ENCODE measurements at places on chromosomes 7 and 10.

DNA sequence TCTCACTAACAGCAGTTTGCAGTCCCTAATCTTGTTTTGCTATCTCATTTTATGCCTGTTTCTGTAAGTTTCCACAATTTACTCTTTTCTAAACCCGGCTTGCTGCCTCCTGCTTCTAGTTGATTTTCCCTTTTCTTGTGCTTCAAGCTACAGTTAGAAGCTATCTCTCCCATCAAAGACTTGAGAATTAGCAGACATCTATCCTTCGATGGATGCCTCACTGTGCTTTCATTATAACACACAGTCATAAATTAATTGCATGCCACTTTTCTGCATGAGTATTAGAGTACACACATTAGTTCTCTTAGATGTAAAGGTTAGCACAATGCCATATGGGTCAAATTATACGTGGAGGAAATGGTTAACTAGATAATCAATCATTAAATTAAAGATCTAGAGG is 48.7 kb downstream of the SEMA3A start:
- DNase-seq: no peak

GRCh38 chr10:17453373-17454091 is 863 bp downstream of the ST8SIA6 start:
- peak; percentile 48 for DNase-seq

- no peak for DNase-seq
Measured at GRCh38 chr10:88152728-88153133, 289.3 kb downstream of the PTEN start.

DNA sequence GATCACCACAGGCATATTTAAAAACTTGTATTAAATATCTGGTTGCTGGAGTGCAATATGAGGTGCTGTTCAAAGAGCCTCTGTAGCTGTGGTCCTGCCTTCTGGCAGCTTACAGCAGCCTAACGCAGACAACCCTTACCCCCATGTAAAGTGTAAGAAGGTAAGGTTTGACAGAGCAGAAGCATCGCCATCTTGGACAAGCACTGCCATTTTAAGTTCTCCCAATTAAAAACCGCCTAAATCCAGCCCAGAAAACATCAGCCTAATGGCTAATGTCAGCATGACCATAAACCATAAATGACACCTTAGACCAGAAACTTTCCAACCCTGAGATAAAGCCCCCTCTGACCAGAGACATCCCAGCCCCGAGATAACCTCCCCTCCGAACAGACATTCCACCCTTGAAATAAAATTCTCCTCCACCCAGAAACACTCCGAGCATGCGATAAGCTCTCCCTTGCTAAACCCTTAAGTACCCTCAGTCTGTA is 5.3 kb upstream of the OIT3 start:
- DNase-seq: no peak

- DNase-seq: no peak
Measured at GRCh38 chr7:95865716-95866371, 93.5 kb downstream of the DYNC1I1 start.

DNA sequence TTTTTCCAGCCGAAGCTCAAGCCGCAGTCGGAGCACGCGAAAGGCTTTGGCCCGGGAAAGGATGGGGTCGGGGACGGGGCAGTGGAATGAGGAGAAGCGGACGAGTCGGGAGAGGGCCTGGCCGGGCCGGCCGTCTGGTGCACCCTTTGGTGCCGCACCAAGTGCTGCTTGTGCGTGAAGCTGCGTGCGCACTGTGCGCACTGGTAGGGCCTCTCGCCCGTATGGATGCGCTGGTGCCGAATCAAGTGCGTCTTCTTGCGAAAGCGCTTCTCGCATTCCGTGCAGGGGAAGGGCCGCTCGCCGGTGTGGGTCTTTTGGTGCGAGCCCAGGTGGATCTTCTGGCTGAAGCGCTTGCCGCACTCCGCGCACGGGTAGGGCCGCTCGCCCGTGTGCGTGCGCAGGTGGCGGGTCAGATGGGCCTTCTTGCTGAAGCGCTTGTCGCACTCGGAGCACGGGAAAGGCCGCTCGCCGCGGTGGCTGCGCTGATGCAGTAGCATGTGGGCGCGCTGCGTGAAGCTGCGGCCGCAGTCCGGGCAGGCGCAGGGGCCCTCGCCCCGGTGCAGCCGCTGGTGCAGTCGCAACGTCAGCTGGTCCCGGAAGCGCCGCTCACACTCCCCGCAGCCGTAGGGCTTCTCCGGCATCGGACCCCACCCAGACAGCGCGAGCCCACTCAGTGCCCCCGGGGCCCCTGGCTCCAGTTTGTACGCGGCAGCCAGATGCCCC is 7.8 kb downstream of the ZNF467 start:
- no peak for DNase-seq

GRCh38 chr7:111865430-111865829 is 303.1 kb upstream of the IMMP2L start:
- DNase-seq: no peak

DNA sequence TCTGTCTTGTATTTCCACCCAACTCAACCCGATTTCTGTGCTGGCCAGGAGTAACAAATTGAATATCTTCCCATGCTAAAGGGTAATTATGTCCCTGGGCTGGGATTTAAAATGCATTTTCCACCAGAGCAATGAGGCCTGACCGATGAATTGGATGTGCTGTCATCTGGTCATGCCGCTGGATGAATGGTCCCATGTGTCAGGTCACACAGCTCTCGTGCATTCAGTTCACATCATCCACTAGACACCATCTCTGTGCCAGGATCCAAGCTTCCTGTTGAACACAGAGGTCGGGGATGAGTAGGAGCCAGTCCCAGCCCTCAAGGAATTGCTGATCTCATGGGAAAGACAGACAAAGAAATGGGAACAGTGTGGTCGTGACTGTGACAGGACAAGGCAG is 200.8 kb downstream of the ADRA2A start:
- DNase-seq: no peak

GRCh38 chr10:43943818-43944360 is 295.2 kb upstream of the ZNF32 start:
- no peak for DNase-seq

DNA sequence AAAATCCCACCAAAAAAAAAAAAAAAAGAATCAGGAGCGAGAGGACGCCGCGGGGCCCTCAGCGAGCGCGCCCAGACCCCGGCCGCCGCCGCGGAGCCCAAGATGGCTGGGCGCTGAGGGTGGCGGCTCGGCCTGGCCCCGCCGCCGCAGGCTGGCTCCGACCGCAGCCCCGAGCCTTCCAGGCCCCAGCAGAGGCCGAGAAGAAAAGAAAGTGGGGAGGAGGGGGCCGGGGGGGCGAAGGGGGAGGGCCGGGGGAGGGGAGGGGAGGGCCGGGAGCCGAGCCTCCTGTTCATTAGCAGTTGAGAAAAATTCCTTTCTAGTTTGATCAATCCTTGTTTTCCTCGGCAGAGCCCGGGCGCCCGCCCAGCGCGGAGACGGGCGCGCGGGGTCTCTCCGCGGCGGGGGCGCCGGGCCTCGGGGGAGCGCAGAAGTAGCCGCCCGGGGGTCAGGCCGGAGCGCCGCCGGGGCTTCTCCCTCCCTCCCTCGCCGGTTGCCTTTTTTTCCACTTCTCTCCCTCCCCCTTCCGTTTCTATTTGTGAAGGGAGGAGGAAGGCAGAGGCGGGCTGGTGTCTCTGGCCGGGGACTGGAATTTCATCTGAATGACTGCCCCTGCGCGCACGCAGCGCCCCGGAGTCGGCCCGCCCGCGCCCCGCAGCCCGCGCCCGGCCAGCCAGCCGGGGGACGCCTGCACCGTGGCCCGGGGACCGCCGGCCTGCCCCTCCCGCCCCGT is 778 bp upstream of the TRIM8 start:
- peak; percentile 67 for DNase-seq

DNA sequence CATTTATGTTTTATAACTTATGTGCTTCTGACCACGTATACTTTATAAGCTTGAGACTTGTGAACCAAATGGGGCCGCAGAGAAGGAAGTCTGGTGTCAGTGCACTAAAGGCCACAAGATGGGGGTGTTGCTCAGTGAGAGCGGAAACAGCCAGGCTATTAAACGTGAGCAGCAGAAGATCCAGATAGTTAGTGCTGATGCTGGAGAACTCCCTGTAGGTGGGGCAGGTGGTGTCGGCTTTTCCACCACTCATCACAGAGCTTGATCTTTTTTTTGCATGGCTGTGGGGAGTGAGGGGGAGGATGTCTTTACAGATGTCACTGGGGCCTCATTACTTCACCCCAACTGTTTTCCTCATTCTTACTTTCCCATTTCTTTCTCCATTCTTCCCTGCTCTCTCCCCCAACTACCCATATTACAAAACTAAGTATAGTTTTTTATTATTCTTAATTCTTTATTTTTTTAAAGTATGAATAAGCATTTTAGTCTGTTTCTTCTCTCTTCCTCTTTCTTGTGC is 34.7 kb downstream of the ACADSB start:
- DNase-seq: peak; percentile 9

GRCh38 chr7:140659856-140660255 is 12.9 kb upstream of the ADCK2 start:
- DNase-seq: no peak

DNA sequence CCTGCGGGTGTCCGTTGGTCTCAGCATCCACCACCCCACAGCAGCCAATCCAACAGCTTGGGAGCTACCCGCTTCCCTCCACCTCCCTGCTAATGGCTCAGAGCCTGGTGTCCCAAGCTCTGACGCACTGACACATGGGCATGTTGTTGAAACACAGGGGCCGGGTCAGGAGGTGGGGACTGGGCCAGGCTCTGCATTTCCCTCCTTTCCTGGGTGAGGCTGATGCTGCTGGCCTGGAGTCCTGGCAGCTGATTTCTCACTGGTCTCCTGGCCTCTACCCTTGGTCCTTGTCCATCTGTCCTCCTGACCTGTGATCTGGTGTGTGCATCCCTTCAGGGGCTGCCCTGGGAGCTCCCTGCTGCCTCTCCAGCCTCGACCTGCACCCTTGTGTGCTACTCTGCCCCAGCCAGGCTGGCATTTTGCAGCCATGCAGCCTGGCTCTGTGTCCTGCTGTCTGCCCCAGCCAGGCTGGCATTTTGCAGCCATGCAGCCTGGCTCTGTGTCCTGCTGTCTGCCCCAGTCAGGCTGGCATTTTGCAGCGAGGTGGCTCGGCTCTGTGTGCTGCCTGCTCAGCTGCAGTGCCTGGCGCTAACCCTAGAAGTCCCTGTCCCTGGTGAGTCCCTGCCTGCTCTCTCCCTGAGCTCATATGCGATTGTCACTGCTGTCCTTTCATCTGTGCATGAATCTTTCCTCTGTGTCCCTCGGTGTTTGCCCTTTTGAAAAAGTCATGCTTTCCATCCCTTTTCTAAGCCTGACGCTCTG is 14.0 kb downstream of the AMZ1 start:
- DNase-seq: no peak

DNA sequence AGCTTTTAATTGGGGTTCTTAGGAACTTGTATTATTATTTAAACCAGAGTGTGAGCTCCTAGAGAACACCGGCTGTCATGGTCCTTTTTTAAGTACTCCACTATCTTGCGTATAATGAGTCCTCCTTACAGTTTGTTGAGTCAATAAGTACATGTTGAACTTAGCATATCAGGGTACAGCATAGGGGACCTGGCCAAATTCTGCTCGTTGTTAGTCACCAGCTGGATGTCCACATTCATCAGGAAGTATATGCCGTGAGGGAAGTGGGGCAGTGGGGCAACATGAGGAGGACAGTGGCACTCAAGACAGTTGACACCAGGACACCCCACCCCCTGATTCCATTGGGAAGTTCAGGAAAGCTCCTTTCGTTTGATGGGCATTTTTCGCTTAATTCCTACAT is 16.6 kb downstream of the RPP30 start:
- DNase-seq: no peak

DNA sequence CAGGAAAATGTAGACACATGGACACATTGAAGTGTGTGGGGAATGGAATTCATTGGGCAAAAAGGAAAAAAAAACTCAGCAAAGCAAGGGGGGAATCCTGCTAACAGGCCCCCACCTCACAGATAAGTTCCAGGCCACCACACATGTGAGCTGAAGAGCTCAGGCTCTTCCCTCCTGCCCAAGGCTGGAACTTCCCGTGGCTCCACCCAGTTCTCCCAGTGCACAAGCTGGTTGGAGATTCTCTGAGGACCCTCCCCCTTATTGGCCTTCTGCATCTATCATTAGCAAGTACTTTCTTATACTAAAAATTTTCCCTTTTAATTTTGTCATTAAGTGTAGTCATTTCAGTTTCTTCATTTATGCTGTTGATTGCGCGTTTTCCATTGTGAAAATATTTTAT is 190.8 kb downstream of the CCSER2 start:
- DNase-seq: no peak

- no peak for DNase-seq
Measured at GRCh38 chr7:47796347-47796746, 151.9 kb downstream of the PKD1L1 start.

DNA sequence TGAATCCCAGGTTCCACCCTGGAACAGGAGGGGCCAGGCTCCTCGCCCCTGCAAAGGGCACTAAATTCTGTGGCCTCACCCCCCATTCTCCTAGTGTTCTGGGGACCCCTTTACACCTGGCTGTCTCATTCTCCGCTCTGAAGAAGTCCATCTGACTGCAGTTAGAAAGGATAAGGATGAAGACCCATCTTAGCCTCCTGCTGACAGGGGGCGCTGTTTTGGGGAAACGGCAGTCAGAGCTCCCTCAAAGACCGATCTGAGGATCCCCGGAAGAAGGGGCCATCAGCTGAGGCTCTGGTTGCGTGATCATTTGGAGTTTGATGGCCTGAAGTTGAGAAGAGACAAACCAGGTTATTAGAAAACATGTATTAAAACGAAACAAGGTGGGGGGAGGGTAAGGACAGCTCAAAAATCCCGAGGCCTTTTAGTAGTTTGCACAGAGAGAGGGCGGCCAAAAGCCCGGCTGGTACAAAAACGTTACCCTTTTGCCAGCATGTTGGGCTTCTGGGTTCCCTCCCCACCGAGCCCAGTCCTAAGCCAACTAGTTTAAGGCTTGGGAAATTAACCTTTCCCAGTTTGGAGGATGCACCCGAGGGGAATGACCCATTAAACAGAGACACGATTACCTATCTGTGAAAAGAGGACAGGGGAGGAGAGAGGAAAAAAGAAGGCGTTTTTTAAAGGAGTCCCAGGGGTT is 102.8 kb downstream of the CHN2 start:
- DNase-seq: no peak

GRCh38 chr7:17302575-17303142 is 4.2 kb downstream of the AHR start:
- no peak for DNase-seq

DNA sequence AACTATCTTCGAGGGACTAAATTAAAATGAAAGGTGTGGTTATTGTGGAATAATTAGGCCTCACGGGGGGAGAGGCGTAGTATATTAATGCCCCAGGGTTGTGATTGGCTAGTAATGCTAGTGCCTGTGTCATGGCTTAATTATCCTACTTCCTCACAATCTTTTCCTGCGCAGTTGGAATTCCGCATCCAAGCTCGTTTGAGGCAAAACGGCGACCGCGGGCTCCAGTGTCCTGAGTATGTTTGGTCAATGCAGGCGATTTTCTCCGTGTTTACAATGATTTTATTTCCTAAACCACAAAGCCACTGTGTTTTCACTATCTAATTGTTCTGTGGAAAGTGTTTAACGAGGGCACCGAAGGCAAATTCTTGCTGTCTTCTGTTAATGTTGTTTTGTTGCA is 282.9 kb downstream of the CELF2 start:
- DNase-seq: no peak

- DNase-seq: no peak
Measured at GRCh38 chr10:131973160-131973951, 8.4 kb downstream of the BNIP3 start.

- DNase-seq: no peak
Measured at GRCh38 chr10:12919574-12919973, 81.9 kb downstream of the CCDC3 start.
